ENCODE measurements at places on chromosomes 11 and 22.

DNA sequence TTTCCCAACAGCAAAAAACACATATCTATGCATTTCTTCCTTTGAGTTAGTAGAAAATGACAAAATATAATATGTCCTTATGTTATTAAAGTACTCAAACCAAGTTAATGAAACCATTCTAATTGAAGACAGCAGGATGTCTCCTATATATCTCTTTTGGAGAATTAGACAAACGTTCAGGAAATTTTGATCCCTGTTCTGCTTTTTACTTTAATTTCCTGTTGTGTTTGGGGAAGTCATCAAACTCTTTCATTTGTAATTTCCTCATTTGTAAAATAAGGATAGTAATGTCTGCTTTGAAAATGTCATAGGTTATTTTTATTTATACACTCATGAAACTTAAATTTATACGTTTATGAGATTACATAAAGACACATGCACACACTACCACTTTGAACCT lies 281.8 kb upstream of the ANO5 start:
- DNase-seq: no peak

DNA sequence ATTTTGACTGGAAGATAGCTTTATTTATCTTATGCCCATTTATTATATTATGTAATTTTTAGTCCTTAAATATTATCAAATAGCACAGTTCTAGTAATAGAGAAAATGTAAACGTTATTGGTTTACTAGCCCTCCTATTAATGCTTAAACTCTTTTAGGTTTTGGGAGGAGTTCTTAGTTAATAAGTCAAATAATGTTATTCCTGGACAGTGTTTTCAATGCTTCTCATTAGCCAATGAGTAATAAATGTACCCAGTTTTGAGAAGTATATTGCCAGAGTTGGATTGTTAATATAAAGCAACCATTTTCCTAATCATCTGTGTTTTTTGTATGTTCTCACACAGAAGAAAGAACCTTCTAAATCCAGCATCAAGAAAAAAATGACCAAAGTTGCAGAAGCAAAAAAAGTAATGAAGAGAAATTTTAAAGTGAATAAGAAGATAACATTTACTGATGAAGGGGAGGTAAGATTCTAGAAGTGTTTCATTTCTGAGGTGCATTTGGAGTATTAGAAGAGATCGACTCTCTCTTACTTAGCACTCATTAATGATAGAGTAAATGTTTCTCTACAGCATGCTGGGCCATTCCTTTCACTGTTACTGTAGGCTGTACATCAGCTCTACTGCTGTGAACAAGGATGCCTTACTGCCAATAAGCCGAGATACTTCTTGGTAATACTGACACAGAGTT lies 173.4 kb downstream of the DDX10 start:
- DNase-seq: no peak

- DNase-seq: no peak
Measured at GRCh38 chr11:124623861-124624525, 1.3 kb downstream of the TBRG1 start.

DNA sequence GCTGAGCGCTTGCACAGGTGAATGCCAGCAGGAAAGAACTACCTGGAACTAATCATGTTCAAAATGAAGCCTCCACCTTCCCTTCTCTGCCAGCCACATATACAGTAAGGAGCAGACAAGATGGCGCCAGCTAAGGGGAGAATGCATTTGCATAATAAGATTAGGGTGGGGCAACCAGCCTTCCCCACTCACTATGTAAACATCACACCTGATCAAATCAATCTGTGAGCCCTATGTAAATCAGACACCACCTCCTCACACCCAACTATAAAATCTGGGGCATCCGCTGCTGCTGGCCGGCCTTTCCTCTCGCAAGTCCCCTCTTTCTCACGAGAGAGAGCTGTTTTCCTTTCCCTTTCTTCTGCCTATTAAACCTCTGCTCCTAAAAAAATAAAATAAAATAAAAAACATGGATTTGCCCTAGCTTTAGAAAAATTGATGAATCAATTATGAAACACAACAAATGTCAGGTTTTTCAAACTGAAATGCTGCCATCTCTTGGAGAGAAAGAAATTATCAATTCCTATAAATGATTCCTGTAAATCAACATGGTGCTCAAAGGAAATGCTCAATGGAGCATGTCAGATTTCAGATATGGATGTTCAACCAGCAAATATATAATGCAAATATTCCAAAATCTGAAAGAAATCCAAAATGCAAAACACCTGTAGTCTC lies 108.9 kb downstream of the SGSM3 start:
- no peak for DNase-seq
